ENCODE measurements at places on chromosomes 1 and 21.

DNA sequence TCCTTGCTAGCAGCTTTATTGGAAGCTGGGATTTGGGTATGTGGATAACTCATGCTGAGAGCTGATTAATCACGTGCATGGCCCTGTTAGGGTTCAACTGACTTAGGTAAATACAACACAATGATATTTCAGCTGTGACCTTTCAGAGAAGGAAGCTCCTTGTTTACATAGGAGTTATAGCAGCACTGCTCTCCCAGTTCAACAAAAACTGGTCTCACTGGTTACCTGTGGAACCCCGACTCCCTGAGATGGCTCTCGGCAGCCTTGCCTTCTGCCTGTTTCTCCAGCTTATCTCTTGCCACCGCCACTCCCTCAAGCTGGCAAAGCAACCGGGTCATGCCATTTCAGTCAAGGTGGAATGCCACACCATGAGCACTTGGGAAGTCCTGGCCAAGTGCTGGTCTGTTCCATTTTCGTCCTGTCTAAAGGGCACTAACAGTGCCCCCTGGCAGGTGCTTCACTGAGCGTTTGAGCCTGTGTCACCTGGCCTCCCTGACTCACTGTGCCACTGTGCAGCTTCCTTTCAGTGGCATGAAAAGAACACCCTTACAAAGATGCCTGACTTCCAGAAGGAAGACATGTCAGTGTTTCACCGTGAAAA, 31.6 kb downstream of the DOP1B start:
- DNase-seq, result peak; percentile 65

DNA sequence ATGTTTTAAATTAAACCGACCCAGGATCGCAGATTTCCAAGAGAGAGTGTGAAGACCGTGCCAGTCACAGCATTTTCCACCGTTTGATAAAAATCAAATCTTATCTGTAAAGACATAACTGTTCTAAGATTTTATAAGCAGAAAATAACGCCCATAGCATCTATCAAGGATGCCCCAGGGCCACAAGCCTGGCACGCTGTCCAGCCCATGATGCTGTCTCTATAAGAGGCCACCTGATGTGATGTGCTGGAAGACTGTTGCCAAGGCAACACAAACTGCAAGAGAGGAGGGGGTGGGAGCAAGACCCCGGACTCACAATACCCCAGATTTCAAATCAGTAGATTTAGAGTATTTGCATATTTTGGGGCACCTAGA, 116.5 kb downstream of the DSCAM start:
- no peak for DNase-seq

DNA sequence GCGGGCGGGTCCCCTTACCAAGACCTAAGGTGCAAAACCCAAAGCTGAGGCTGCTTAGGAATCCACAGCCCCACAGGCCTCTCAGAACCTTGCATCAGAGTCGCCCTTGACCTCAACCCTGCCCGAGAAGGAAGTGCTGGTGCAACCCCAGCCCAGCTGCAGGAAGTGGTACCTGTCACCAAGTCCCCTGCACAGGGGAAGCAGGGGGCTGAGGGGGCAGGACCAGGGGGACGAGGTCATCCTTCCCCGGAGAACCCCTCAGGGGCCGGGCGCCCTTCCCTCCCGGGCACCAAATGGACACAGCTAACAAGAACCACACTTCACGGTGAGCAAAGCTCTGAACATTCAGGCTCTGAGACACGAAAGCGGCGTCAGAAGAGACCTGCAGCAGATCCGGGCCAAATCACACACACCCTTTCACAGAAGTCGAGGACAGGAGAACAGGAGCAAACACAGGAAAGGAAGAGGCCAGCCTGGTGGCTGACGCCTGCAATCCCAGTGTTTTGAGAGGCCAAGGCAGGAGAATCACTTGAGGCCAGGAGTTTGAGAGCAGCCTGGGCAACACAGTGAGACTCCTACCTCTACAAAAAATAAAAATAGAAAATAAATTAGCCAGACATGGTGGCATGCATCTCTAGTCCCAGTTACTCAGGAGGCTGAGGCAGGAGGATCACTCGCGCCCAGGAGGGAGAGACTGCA, 6.4 kb downstream of the ITGB2 start:
- peak; percentile 50 for DNase-seq

- DNase-seq, result no peak
Measured at GRCh38 chr1:1109743-1110142, 6.1 kb downstream of the C1orf159 start.

- DNase-seq, result no peak
Measured at GRCh38 chr1:84771895-84772294, 81.6 kb upstream of the SSX2IP start.

DNA sequence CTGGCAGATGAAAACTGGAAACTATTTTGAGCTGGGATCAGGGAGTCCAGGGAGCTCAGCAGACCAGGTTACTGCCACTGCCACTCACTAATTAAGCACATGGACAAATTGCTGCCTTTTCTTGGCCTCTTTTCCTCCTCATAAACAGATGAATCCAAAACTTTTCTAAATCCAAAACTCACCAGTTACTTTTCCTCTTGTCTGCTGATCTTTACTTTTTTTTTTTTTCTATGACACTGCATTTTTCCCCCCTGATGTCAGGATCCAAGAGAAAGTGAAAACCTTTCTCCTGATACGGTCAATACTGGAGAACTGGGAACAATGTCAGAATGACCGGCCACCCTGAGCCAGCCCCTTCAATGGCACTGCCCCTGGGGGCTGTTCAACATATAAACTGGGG, 405.8 kb downstream of the DUSP10 start:
- DNase-seq, result no peak

DNA sequence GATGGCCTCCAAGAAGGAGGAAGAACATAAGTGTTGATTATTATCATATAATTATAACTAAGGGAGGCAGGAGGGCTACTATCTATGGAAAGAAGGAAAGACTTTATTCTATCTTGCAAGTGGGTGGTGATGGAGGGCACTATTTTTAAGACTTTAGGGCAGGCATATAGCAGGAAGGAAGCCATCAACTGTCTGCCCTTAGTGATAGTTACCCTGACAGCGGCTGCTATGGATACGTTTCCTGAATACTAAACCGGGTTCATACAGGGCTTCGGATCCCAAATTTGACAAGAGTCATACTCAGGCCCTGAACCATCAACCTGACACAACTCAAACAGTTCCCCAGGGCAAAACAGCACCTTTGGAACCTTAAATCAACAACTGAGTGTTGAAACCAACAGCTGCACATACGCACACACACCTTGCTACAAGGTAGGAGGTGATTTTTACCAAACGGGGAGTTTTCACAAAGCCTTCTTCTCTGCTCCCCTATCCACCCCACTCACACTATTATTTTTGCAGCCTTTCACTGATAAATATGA, 397.2 kb downstream of the OMA1 start:
- DNase-seq, result no peak

DNA sequence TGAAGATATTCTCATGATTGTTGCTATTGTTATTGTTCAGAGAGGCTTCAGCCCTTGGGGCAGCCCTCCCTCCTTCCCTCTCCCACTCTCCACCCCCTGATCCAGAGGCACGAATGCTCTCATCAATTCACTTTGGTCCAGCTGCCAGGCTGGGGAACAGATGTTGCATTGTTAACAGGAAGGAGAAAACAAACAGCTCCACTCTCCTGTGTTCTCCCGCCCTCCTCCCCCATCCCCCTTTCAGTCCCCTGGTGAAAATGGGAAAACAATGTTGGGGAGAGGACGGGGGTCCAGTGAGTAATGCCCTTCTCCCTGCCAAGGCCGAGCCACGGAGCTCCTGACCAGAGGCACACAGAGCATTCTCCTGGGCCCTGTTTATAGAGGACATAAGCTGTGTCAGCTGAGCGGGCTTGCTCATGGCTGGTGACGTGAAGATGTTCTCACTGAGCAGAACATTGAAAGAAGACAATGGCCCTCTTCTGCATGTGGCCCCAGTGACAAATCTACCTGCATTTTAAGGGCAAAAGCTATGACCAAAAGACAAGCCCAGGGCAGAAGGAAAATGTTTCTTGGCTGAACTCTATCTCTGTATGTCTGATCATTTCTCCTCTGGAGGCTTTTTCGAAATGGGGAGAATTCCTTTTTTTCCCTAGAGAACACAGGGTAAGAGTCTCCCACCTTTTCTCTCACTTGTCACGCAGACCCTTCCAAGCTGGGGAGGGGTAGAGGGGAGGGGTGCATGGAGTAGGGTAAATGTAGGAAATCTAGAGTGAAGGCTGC, 111.7 kb downstream of the GLUL start:
- peak; percentile 46 for DNase-seq

DNA sequence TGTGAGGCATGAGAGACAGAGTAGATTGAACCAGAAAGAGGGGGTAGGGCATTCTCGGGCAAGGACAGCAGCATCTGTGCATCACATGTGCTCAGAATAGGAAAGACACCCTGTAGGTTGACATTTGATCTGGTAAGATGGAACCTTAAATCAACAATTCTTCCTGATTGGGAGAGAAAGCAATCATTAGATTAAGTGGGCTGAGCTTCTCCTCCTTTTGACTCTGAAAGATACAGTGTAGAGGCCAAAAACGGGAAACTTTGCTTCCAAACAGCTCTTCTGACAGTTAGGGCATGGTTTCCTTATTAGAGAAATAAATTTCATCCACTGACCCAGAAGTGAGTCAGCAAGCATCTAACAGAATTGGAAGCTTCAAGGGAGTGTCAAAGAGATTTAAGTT, 9.7 kb downstream of the KIF14 start:
- no peak for DNase-seq

- no peak for DNase-seq
Measured at GRCh38 chr1:119573886-119574285, 66.9 kb downstream of the HSD3B1 start.

DNA sequence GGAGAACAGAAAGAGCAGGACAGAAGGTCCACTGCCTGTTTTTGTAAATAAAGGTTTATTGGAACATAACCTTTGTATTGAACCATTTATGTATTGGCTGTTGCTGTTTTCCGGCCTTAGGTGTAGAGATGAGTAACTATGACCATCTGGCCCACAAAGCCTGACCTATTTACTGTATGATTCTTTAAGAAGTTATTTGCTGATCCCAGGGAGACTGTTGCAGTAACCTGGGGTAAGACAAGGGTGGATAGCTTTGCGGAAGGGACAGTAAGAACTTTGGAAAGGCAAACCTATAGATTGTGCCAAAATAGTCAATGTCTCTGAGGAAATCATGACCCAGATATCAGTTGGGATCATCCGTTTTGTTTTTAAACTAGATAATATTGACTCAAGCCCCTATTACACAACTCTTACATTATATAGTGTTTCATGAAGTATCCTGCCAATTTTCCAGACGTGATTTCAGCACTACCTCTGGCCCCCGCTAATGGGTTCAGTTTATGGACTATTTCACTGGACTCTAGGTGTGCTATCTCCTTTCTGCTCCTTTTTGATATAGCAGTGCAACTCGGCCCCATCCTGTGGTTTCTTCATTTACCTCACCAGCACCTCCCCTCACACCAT, 20.8 kb upstream of the TLCD4 start:
- no peak for DNase-seq

- DNase-seq, result no peak
Measured at GRCh38 chr21:32335601-32336575, 37.2 kb downstream of the MRAP start.

DNA sequence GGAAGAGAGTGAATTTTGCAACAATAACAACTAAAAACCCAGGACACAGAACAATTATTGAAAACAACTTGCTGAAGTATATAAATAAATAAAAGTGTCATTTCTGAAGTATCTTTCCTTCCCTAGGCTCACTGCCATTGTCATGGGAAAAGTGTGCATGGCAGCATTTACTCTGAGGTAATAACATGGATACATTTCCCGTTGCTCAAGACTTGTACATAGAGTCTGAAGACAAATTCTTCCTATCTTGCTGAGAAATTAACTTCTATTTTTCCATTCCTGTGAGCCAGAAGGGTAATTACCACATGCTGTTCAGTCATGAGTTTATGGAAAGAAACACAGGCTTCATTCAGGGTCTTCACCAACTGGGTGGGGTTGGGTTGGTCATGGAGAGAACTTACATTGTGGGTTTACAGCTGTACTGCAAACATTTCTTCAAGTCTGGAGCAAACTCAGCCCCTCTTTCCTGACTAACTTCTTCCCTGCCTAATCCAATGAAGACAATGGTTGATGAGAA, 32.2 kb downstream of the ST6GALNAC3 start:
- no peak for DNase-seq

DNA sequence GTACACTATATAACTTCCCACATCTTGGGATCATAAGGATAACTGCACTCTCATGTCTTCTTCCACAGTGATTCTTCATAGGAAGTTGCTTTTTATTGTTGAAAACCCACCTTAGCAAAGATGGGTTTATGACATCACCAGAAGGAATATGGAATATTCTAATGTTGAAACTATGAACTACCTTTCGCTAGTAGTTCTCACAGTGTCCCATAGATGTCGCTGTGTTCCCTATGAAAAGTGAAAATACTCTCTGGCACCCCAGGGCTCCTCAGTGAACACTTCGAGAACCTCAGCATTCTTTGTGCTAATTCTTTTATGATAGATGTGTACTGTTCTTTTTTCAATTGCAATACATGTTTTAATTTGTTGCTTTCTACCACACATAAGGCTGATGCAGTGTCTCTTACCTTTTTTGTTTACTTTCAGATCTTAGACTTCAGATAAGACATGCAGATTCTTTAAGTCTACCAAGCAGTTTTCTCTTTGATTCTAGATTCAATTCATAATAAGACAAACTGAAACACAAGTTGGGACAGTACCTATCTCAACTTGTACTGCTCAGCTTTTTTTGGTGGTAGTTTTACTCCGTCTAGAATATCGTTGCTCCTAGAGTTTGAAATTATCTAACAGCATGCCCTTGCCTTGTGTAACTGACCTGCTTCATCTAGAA, 90.8 kb downstream of the GTF2B start:
- no peak for DNase-seq

GRCh38 chr1:234659538-234659937, 49.6 kb upstream of the IRF2BP2 start:
- DNase-seq, result no peak

DNA sequence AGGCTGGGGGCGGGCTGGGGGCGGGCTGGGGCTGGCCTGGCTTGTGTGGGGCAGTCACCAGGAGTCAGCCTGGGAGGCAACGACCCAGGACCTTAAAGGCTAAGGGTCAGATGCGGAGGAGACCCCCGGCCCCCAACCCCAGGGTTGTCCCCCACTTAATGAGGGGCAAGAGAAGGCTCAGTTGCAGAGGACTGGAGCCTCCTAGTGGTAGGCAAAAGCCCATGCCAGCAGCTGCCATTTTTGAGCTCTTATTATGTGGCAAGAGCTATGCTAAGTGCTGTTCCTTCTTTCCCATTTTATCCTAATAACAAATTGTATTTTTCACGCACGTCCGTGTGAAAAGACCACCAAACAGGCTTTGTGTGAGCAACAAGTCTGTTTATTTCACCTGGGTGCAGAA, 8.0 kb downstream of the KIAA1614 start:
- DNase-seq, result no peak

GRCh38 chr1:54121482-54122134, 31.2 kb downstream of the CDCP2 start:
- DNase-seq, result peak; percentile 72

GRCh38 chr1:64295136-64295535, 91.7 kb downstream of the UBE2U start:
- no peak for DNase-seq

- DNase-seq, result peak; percentile 11
Measured at GRCh38 chr21:45323487-45324311, 36.0 kb upstream of the POFUT2 start.

DNA sequence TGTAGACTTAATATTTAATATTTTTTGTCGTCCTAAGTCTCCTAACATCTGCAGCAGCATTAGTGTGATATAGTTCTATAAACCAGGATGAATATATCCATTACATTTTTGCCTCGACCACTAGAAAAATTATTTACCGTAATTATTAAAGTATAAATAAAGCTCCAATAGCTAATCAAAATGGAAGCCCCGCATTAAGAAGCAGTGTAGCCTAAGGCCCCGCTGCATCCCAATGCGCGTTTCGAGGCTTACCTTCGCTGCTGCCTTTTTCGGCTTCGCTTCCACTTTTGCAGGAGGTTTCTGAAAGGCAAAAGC, 891 bp downstream of the HMGN1 start:
- no peak for DNase-seq

Data from left ventricle myocardium inferior (tissue), 1 donor.